ENCODE measurements at places on chromosomes 7 and 10.

- no peak for DNase-seq
Measured at GRCh38 chr7:117674617-117675016, 194.8 kb downstream of the CFTR start.

- DNase-seq = no peak
Measured at GRCh38 chr7:84998665-84999064, 188.2 kb downstream of the SEMA3D start.

GRCh38 chr10:74828946-74829345, 2.5 kb downstream of the KAT6B start:
- no peak for DNase-seq

GRCh38 chr7:99040104-99040958, 103.6 kb downstream of the SMURF1 start:
- DNase-seq = peak; percentile 61

- no peak for DNase-seq
Measured at GRCh38 chr10:2701802-2702201, 365.5 kb upstream of the PFKP start.

- no peak for DNase-seq
Measured at GRCh38 chr7:84876061-84876821, 310.6 kb downstream of the SEMA3D start.

DNA sequence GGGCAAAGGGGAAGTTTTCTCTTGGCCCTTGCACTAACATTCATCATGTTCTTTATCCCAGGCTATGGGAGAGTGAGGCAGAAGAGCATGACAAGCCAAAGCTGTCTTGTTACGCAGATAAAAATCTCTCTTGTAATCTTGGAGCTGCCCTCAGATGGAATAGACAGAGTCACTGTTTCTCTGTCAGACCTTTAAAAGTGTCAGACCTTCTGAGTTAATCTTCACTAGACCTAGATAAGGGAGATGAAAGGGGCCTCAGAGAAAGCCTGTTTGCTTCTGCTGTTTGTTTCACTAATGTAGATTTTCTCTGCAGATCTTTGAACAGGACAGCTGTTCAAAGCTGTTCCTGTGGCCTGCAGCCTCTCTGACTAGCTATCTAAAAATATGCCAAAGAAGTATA, 112.9 kb downstream of the KIF20B start:
- DNase-seq = no peak

GRCh38 chr10:95279042-95279820, 11.6 kb downstream of the PDLIM1 start:
- DNase-seq = no peak

GRCh38 chr7:80942261-80943041, 23.6 kb upstream of the SEMA3C start:
- no peak for DNase-seq

GRCh38 chr10:86313621-86314041, 53.0 kb downstream of the GRID1 start:
- DNase-seq = no peak

GRCh38 chr7:127446842-127447241, 54.3 kb upstream of the ZNF800 start:
- no peak for DNase-seq

DNA sequence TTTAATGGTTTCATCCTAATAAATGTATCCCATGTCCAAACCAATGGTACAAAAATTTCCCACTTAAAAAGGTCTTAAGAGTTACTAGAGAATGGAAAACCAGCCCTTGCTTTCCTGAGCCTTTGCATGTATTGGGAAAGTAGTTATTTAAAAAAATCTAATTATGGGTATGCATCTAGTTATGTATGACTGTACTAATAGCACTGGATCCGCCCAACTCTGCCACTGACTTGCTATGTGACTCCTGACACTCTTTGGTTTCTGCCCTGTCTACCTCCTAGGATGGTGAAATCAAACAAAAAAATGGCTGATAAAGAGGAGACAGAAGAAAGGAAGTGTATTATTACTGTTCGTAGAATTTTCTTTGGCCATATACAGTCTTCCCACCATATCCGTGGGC, 110.4 kb upstream of the CCDC6 start:
- no peak for DNase-seq

DNA sequence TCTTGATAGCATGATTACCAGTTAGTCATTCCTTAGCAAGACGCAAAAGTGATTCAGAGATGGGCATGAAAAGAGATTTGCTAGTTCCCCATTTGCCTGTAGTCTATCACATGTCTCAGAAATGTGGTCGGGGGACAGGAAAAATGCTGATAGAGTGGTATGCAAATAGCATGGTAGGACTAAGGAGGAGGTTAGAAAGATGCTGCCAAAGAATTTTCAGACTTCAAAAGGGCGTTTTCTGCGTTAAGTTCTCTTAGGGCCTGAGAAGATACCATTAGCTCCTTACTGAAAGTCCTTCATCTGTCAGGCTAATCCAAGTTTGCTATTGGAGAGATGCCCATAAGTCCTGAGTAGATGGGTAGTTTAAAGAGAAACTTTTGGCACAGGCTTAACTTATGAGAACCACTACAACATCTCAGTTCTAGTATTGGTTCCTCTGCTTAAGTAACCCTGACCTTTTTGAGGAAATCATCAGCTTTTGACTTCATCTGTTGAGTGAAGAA, 2.7 kb downstream of the CALD1 start:
- no peak for DNase-seq

DNA sequence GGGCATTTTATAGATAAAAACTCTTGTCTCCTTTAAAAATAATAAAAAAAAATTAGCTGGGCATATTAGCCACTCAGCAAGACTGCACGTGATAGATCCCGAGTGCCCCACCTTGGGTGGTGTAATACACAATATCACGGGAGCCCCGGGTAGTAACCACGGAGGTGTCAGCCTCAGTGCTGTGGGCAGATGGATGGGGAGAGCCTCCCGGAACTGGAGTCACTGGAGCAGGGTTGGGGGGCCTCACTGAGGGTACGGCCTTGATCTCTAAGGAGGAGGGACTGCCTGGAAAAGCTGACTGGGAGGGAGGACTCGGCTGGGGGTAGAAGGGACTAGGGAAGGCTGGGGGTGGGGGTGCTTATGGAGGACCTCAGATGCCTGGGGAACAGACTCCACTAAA, 12.6 kb downstream of the LEP start:
- no peak for DNase-seq

DNA sequence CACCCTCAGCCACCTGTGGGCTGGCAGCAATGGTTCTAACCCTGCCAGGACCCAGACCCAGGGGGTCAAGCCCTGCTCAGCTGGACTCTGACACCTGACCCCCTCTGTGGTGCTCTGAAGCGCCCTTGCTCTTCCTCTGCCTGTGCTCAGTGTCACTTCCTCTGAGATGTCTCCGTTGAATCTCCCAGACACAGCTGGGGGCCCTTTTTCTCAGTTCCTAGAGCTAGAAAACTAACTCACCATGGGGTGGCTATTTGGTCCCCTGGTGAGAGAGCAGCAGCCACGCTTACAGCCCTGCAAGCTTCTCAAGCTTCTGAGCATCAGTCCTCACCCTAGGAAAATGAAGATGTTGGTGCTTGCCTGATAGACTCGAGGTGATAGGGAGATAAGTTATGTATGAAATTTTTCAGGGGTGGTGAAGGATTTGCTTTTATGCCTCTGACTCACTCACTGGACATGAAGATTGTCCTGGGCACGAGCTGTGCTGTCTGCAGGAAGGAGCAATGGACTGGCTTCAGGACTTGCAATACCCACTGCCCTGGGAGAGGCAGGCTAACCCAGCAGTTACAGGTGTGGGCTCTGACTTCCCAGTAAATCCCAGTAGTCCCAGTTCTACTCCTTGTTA, 29.6 kb downstream of the COL13A1 start:
- no peak for DNase-seq

GRCh38 chr7:105136221-105136620, 122.2 kb downstream of the KMT2E start:
- no peak for DNase-seq

GRCh38 chr10:67925449-67926005, 41.1 kb downstream of the SIRT1 start:
- no peak for DNase-seq

DNA sequence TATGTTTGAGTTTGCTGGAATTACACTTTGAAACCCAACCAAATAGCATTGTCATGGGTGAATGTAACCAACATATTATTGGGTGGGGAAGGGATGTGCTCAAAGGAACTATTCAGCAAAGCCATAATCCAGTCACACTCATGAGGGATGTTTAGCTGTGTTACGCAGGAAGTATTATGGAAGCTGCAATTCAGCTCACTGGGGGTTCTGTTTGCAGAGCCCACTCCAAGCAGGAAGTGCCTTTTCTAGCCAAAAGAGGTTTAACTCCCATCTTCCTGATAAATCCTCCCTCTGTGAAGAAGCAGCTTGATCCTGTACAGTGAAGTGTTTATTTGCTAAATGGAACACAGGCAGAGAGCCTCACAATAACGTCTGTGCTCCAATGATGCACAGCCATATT, 172.5 kb downstream of the GLI3 start:
- no peak for DNase-seq

- DNase-seq = no peak
Measured at GRCh38 chr7:39540320-39540719, 25.9 kb upstream of the YAE1 start.

DNA sequence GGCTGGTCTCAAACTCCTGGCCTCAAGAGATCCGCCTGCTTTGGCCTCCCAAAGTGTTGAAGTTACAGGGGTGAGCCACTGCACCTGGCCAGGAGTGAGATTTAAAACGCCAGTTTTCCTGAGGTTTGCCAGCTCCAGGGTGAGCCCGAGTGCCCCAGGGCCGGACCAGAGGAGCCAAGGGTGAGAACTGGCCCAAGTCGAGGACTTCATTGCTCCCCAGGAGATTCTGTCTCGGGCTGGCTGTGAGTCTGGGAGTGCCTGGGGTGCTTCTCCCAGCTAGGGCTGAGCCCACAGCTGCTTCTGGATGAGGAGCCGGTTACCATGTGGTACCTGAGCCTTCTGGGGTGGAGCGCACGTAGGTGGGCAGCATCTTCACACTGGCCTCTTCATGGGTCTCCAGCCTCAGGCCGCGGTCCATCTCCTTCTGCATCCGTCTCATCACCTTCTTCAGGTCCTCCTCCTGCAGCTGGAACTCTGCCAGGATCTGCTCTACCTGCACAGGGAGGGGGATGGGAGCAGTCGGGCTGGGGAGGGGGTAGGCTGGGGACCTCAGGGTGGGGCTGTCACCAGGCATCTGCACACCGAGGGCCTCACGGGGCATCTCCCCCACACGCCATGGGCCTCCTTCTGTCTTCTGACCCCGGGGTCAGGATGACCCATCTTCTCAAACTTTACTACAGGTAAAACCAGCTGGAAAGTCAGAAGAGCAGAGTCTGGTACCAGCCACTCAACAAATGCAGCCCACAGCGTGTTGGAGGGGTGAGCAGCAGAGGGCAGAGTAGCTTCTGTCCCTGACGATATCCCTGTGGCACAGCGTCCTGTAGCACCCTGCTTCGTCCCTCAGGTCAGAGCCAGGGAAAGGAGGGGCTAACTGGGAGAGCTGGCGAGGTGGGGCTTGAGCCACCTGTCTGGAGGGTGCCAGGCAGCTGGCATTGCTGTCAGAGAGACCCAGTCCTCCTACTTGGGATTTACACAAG, 12.1 kb upstream of the MYL7 start:
- no peak for DNase-seq

DNA sequence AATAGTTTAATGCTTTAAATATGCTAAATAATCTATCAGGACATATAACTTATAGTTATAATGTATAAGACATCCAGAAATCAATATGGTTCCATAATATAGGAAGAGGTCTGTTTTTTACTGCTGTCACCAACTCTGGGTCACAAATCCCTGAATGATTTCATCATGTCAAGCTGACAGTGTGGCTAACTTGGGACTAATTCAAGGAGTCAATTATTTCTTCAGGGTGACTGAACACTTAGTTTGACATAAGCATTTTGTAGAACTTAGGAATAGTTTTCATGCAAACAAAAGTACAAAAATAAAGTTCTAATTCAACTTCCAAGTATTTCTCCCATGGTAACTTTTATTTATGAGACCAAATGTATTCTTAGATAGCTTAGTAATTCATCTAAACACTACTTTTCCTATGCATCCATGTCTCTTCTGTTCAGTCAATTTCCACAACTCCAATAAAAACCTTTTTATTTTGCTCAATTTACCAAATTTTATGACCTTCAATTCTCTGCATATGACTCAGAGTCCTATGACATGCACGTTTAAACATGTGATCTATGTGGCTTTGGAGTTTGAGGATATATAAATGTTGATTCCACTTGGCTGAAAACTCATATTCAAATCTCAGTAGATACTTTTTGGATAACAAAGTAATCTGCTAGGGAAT, 40.3 kb upstream of the GNAT3 start:
- no peak for DNase-seq

GRCh38 chr7:54769203-54769602, 10.2 kb upstream of the SEC61G start:
- no peak for DNase-seq

DNA sequence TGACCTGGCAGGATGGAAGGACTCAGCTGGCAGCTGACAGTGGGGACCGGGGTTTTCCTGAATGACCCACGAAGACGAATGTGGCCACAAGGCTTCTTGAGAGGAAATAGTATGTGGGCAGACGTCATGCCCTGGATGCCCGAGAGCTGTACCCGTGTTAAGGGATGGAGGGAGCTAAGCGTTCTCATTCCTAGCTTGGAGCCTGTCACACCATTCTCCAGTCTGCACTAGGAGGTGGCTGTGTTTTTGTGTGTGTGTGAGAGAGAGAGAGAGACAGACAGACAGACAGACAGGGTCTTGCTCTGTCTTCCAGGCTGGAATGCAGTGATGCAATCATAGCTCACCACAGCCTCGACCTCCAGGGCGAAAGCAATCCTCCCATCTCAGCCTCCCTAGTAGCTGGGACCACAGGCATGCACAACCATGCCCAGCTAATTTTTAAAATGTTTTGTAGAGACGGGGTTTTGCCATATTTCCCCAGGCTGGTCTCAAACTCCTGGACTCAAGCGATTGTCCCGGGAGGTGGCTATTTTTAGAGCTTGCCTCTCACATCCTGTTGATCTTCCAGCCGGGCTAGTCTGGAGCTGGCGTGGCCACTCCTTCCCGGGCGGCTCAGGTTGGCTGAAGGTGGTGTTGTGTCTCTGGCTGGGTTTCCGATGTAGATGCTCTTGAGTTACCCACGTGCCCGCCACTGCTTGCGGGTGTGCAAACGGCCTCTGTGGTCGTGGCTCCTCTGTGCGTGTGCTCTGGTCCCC, 2.1 kb downstream of the AMZ1 start:
- no peak for DNase-seq

- DNase-seq = no peak
Measured at GRCh38 chr7:2820508-2820934, 23.6 kb downstream of the GNA12 start.

DNA sequence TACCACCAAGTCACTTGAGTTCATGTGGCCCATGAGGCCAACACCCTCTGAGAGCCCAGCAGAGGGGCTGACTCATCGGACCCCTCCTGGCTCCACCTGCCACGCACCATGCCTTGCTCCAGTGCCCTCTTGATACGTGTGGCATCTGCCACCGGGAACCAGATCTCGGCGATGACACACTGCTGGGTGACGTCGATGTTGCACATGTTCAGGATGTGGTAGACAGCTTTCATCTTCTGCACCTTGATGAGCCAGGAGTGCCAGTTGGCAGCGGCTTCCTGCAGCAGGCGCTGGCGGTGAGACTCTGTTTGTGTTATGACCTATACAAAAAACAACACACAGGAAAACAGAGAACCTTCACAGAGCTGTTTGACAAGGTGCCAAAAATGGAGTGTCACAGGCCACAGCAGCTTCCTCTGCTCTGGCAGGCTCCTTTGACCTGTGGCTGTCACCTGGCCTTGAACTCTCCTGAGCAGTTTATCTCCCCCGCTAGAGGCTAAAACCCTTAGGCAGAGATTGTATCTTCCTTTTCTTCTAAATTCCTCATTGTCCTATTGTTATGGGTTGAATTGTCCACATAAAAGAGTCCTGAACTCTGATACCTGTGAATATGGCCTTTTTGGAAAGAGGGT, 45.2 kb upstream of the TMEM213 start:
- peak; percentile 87 for DNase-seq
